ENCODE measurements at places on chromosomes 1 and 21. TPM values are rescaled to one million over a fixed set of nuclear protein-coding genes. Genes with fewer than 3 reads are reported as not detected.

The MYOCOS gene
- total RNA-seq = not detected

The GDAP2 gene
- total RNA-seq = 25.6 TPM

The IL23R gene
- total RNA-seq = 0.08 TPM

The SPOCD1 gene
- not detected for total RNA-seq

The FCRL5 gene
- 0.31 TPM for total RNA-seq

The MAP3K7CL gene
- total RNA-seq = 5.7 TPM

The IFNLR1 gene
- 6.3 TPM for total RNA-seq

The ZMYND12 gene
- total RNA-seq = 0.47 TPM

The DHRS3 gene
- 163 TPM for total RNA-seq

- no peak overlapping the region for H3K27ac ChIP-seq
- no peak for DNase-seq
- H3K4me3 ChIP-seq = no peak overlapping the region
- H3K36me3 ChIP-seq = no peaks in the 10 kb centered on the region
These were observed 74.6 kb downstream of the OBSCN start for GRCh38 chr1:228282329-228283042.

DNA sequence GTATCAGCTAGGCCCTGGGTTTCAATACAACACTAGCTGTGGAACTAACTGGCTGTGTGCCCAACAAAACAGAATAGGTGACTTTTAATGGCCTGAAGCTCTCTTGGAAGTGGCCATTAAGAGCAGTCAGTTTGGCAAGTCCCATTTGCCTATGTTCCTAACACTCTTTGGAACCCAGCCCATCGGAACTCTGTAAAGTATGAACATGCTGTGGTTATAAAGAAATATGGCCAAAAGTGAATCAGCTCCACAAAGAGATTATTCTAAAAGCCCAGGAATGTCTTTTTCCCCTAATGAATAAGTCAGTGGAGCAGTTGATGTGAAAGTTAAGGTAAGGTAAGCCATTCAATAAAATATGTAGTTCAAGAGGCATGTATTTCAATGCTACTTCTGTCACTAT is 223.7 kb upstream of the ADAMTS5 start:
- no peak overlapping the region for H3K4me3 ChIP-seq
- H3K4me1 ChIP-seq = no peaks in the 10 kb centered on the region
- no peak overlapping the region for H3K27ac ChIP-seq
- H3K27me3 ChIP-seq = no peaks in the 10 kb centered on the region
- no peak for DNase-seq

DNA sequence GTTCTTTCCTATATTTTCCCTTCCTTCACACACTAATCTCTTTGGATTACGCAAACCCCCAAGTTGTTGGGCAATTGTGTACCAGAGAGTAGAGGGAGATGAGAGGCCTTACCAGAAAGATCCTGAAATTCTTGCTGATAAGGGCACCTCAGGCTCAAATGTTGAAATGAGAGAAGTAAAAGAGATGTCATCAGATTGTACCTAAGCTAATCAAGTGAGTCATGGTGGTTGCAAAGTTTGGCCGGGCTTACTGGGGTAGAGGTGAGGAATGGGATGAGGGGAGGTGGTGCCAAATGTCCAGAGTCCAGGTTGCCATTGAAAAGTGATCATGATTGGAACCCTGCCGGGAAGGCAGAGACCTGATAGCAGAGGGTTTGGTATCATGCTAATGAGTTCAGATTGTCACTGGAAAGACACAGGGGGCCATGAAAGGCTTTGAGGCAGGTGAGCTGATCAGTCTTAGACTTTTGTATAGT is 43.1 kb downstream of the OPTC start:
- no peaks in the 10 kb centered on the region for H3K4me1 ChIP-seq
- no peak overlapping the region for H3K27ac ChIP-seq
- DNase-seq = no peak
- no peak overlapping the region for H3K4me3 ChIP-seq

DNA sequence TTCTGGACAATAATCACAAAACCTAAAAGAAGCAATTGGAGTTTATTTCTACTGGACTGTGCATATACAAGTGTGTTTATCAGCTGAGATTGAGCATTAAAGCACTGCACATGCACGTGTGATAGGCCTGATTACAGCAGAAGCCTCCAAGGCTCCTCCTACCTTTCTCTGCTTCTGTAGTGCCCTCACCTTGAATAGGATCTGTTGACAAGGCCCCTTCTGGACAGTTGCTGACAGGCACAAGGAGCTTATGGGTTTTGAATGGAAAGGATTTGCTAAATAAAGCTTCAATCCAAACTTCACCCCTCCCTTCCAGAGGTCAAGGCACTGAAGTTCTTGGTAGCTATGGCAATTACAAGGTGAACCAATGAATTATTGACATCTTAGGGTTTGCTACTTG is 7.9 kb upstream of the SGIP1 start:
- H3K36me3 ChIP-seq = no peaks in the 10 kb centered on the region
- H3K27me3 ChIP-seq = peaks cover 26% of the 10 kb centered on the region
- DNase-seq = no peak
- no peak overlapping the region for H3K4me3 ChIP-seq

GRCh38 chr1:153352523-153352922 is 3.9 kb upstream of the PGLYRP4 start:
- peaks cover 23% of the 10 kb centered on the region for H3K27me3 ChIP-seq
- H3K36me3 ChIP-seq = no peaks in the 10 kb centered on the region
- H3K4me3 ChIP-seq = no peak overlapping the region
- peaks cover 5% of the 10 kb centered on the region for H3K4me1 ChIP-seq
- no peak overlapping the region for H3K27ac ChIP-seq

DNA sequence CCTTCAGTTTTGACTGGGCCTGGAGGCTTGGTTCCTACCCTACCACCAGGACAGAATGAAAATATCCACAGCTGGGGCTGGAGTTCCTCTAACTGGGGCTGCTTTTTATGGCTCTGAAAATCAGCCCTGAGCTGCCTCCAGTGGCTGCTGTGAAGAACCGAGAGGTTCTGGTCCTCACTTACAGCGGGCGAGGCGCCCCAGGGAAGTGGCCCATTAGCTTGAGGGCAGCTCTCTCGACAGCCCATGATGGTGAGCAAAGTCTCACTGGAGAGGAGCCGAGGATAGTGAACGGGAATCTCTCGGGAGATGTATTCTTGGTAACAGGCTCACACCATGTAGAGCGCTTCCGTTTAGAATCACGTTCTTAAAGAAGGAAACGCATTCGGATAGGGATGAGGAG is 459.7 kb downstream of the KIF26B start:
- H3K4me3 ChIP-seq = no peak overlapping the region
- H3K4me1 ChIP-seq = no peaks in the 10 kb centered on the region
- DNase-seq = no peak
- H3K36me3 ChIP-seq = no peaks in the 10 kb centered on the region
- H3K27me3 ChIP-seq = peaks cover 9% of the 10 kb centered on the region
- H3K27ac ChIP-seq = no peak overlapping the region

- DNase-seq = no peak
- no peak overlapping the region for H3K27ac ChIP-seq
- no peak overlapping the region for H3K4me3 ChIP-seq
- H3K36me3 ChIP-seq = peaks cover 13% of the 10 kb centered on the region
- peaks cover 71% of the 10 kb centered on the region for H3K4me1 ChIP-seq
These were observed 6.4 kb downstream of the PPP2R5A start for GRCh38 chr1:212291505-212292134.

GRCh38 chr1:116020668-116021272 is 44.5 kb downstream of the SLC22A15 start:
- no peaks in the 10 kb centered on the region for H3K36me3 ChIP-seq
- H3K27me3 ChIP-seq = peaks cover 6% of the 10 kb centered on the region
- DNase-seq = peak; percentile 39
- no peak overlapping the region for H3K27ac ChIP-seq

- no peak for DNase-seq
- peaks cover 4% of the 10 kb centered on the region for H3K27me3 ChIP-seq
- no peak overlapping the region for H3K27ac ChIP-seq
- H3K36me3 ChIP-seq = peaks cover 4% of the 10 kb centered on the region
- H3K4me3 ChIP-seq = no peak overlapping the region
These were observed 535.5 kb downstream of the PTPRC start for GRCh38 chr1:199174336-199174735.

DNA sequence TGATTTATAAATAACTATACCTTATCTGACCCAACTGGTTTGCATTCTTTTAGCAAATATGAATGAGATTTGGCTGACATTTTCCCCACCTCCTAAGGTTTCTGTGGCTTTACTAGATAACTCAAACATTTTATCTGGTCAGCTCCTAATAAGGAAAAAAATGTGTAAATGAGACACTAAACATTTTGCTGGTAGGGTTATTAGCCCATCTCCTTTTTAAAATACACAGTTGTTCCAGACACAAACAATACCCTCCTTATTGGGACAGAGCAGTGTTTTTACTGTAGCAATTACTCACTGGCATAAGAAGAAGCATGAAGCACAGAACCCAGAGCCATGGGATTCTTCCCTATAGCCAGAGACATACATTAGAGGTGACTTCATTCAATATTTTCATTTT is 53.8 kb upstream of the NUF2 start:
- no peak overlapping the region for H3K27ac ChIP-seq
- no peak overlapping the region for H3K4me3 ChIP-seq
- H3K4me1 ChIP-seq = peaks cover 6% of the 10 kb centered on the region

GRCh38 chr1:219296430-219297355 is 123.0 kb downstream of the LYPLAL1 start:
- H3K4me3 ChIP-seq = no peak overlapping the region
- no peaks in the 10 kb centered on the region for H3K36me3 ChIP-seq
- H3K4me1 ChIP-seq = no peaks in the 10 kb centered on the region
- DNase-seq = no peak
- H3K27ac ChIP-seq = no peak overlapping the region

GRCh38 chr1:47794081-47794480 is 203.1 kb downstream of the TRABD2B start:
- DNase-seq = no peak
- no peaks in the 10 kb centered on the region for H3K36me3 ChIP-seq
- H3K27me3 ChIP-seq = no peaks in the 10 kb centered on the region
- no peak overlapping the region for H3K27ac ChIP-seq
- no peak overlapping the region for H3K4me3 ChIP-seq

DNA sequence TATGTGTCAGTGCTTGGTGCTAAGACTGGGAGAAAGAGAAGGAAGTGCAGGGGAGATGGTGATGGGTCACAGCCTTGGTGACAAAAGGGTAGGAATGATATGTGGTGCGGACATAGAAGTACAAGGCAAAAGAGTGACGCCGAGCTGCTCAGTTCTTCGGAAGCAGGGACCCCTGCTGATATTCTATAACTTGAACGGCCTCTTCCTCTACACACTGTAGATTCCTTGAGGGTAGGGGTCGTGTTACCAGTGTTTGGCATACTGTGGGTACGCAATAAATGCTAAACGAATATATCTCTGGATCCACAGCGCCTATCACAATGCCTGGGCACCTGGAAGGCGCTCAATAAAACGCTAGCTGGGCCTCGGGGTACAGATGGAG is 488 bp downstream of the DBT start:
- peaks cover 1% of the 10 kb centered on the region for H3K36me3 ChIP-seq
- no peak overlapping the region for H3K4me3 ChIP-seq
- H3K4me1 ChIP-seq = peaks cover 23% of the 10 kb centered on the region
- no peak overlapping the region for H3K27ac ChIP-seq
- DNase-seq = no peak

DNA sequence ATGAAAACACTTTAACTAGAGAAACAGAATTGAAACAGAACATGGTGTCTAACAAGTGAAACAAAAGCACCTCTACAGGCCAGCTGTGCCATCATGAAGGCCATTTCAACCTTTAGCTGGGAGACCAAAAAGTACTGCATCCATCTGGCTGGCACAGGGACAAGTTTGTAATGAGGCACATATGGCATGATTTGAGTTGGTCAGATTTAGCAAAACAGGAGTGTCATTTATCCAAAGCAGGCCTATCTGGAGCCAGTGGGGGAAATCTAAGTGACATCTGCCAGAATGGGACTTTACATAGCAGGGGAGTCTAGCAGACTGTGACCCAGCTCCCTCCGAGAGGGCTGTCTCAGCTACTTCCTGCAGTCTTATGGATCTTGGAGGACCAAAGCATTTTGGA is 51.9 kb downstream of the DNTTIP2 start:
- H3K27me3 ChIP-seq = no peaks in the 10 kb centered on the region
- no peak overlapping the region for H3K4me3 ChIP-seq
- no peak for DNase-seq
- no peaks in the 10 kb centered on the region for H3K4me1 ChIP-seq

DNA sequence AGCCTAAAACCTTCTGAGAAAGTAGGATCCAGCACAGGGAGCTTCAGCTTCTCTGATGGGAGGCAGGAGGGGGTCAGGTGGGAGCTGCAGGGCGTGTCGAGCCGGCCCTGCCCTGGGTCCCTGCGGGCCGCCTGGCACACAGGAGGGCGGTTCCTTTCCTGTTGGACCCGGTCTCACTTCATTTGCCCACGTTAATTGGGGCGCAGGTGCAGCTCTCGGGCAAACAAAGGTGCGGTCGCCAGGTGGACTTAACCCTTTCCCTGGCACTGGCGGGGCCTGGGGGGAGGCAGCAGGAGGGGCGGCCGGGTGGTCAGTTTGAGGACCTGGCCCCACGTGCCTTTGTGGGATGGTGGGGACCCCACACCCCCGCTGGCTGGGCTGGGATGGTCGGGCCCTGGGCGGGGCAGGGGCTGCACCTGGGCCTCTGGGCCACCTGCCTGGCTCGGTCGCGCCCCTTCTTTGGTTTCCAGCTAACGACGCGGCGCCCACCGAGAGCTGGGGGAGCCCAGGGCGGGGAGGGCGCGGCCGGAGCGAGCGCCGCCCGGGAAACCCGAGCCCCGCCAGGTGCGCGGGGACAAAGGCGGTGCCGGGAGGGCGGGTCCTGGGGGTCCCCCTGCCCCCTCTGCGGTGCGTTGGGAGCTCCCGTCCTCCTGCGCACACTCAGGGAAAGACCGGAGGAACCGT is 20.8 kb upstream of the C1orf159 start:
- peaks cover 8% of the 10 kb centered on the region for H3K4me1 ChIP-seq
- no peak overlapping the region for H3K27ac ChIP-seq
- no peaks in the 10 kb centered on the region for H3K27me3 ChIP-seq
- DNase-seq = peak; percentile 43
- H3K36me3 ChIP-seq = no peaks in the 10 kb centered on the region

- no peaks in the 10 kb centered on the region for H3K36me3 ChIP-seq
- H3K27me3 ChIP-seq = peaks cover 30% of the 10 kb centered on the region
- H3K4me1 ChIP-seq = peaks cover 11% of the 10 kb centered on the region
- no peak for DNase-seq
These were observed 60.6 kb downstream of the RIPK4 start for GRCh38 chr21:41706263-41706639.
